ENCODE measurements at places on chromosomes 7 and 10.

DNA sequence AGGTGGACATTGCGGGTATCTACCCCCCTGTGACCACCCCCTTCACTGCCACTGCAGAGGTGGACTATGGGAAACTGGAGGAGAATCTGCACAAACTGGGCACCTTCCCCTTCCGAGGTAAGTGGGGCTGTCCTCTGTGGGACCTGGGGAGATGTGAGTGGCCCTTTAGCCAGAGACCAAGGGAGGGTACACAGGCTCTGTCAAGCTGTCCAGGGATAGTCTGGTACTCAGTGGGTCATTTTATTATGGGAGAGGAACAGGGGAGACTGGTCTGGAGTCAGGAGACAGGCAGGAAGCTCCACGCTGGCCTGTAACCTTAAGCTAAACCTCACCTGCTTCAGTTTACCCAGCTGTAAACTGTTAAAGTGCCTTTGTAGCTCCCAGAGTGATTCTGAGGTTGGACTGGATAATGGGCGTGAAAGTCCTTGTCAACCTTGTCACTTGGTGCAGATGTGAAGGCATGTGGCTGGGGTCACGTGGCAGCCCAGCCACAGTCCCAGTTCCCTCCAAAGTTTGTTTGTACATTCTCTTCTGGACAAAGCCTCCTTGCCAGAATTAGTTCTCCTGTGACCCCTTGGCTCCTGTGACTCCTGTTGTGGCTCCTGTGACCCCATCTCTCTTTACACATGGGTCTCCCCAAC lies 729 bp downstream of the HOGA1 start:
- DNase-seq: no peak

DNA sequence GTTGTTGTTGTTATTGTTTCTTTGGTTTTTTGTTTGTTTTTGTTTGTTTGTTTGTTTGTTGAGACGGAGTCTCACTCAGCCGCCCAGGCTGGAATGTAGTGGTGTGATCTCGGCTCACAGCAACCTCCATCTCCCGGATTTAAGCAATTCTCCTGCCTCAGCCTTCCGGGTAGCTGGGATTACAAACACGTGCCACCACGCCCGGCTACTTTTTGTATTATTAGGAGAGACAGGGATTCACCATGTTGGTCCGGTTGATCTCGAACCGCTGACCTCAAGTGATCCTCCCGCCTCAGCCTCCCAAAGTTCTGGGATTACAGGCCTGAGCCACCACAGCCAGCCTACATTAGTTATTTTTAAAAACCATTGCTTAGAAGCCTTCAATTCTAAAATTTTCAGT lies 45.0 kb downstream of the FOXP2 start:
- DNase-seq: no peak

- DNase-seq: no peak
These were observed 871.1 kb downstream of the LRMDA start for GRCh38 chr10:76302481-76302880.

GRCh38 chr10:74932648-74933047 lies 106.2 kb downstream of the KAT6B start:
- peak; percentile 75 for DNase-seq

DNA sequence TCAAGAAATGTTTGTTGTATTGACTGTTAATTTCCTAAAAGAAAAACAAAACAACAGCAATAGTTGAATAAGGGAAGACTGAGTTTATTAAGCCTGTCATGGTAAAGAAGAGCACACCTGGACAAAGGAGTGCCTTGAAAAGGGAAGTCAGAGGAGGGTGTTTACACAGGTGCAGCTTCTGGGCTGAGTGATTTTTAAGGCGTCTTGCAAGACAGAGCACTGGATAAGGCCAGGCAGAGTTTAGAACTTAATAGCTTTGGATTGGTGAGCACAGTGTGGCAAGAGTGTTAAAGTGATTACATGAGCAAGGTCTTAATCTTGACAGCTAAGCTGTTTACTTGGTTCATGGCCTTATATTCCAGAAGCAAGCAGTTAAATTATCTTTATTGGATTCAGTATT lies 423.2 kb downstream of the CNTNAP2 start:
- DNase-seq: no peak

GRCh38 chr7:128093614-128094570 lies 62.7 kb upstream of the LRRC4 start:
- DNase-seq: peak; percentile 32
